ENCODE measurements at places on chromosomes 3 and 15. TPM values are rescaled to one million over a fixed set of nuclear protein-coding genes. Genes with fewer than 3 reads are reported as not detected.

ARHGEF26 gene
- 16.7 TPM for total RNA-seq

NBEAL2 gene
- total RNA-seq: 16.8 TPM

SCG5 gene
- total RNA-seq: 11.1 TPM

SLC12A6 gene
- 28.8 TPM for total RNA-seq

GOLGA6B gene
- not detected for total RNA-seq

DNA sequence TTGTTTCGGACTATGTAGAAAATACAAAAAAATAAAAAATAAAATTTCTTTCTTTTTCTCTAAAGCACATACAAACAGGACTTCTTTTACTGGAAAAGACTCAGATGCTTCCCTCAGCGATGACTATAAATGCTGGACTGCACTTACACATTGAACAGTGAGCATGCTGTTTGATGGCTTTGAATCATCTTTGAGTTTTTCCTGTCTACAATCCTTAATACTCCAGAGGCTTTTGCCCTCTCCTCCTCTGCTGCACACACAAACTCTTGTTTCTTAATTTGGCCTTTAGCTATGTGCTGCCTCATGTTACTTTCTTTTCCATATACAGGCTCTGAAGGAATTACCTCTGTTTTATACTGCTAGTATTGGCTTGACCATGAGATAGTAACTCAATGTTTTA, 575.1 kb downstream of the EPHA3 start:
- no peak overlapping the region for H3K27ac ChIP-seq
- no peaks in the 10 kb centered on the region for H3K4me1 ChIP-seq
- no peaks in the 10 kb centered on the region for H3K27me3 ChIP-seq
- no peak for DNase-seq
- no peaks in the 10 kb centered on the region for H3K36me3 ChIP-seq
- no peak overlapping the region for H3K4me3 ChIP-seq

DNA sequence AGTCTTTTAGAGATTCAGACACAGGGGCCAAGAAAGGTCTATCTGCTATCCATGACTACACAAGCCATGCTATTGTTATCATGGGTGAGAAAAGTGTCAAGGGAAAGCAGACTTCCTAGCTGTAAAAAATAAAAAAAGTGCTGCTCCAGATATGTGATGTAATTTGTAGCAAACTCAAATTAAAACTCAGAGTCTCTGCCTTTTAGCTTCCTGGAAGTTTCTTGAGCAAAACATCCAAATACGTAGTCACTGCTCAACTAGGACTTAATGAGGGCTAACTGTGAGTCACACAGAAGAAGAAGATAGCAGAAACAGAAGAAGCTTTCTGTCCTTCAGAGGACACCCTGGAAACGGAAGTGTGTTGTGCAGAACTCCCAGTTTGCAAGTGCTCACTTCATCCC, 393.4 kb upstream of the NR2F2 start:
- no peak overlapping the region for H3K4me3 ChIP-seq
- H3K27me3 ChIP-seq: no peaks in the 10 kb centered on the region
- no peaks in the 10 kb centered on the region for H3K4me1 ChIP-seq

- H3K27me3 ChIP-seq: no peaks in the 10 kb centered on the region
- peaks cover 4% of the 10 kb centered on the region for H3K4me1 ChIP-seq
- no peak overlapping the region for H3K4me3 ChIP-seq
- no peak for DNase-seq
- H3K27ac ChIP-seq: no peak overlapping the region
Observed at GRCh38 chr3:127732879-127733350, 60.2 kb downstream of the ABTB1 start.

GRCh38 chr3:193510154-193510553, 44.5 kb downstream of the ATP13A4 start:
- no peak overlapping the region for H3K4me3 ChIP-seq
- no peak for DNase-seq
- H3K4me1 ChIP-seq: no peaks in the 10 kb centered on the region
- no peaks in the 10 kb centered on the region for H3K27me3 ChIP-seq
- no peaks in the 10 kb centered on the region for H3K36me3 ChIP-seq

- H3K36me3 ChIP-seq: no peaks in the 10 kb centered on the region
- H3K27me3 ChIP-seq: no peaks in the 10 kb centered on the region
- no peak for DNase-seq
- no peak overlapping the region for H3K4me3 ChIP-seq
Observed at GRCh38 chr3:100645913-100646312, 36.5 kb downstream of the ADGRG7 start.

GRCh38 chr3:119295816-119296726, 1.9 kb downstream of the ARHGAP31 start:
- no peaks in the 10 kb centered on the region for H3K27me3 ChIP-seq
- H3K36me3 ChIP-seq: no peaks in the 10 kb centered on the region
- no peak for DNase-seq
- H3K4me3 ChIP-seq: peak overlapping the region; percentile 96
- H3K4me1 ChIP-seq: peaks cover 1% of the 10 kb centered on the region

GRCh38 chr3:43490640-43491185, 131.1 kb downstream of the ANO10 start:
- H3K27ac ChIP-seq: no peak overlapping the region
- H3K27me3 ChIP-seq: no peaks in the 10 kb centered on the region
- DNase-seq: no peak
- H3K4me1 ChIP-seq: no peaks in the 10 kb centered on the region
- no peaks in the 10 kb centered on the region for H3K36me3 ChIP-seq
